Islet precursor cell (in vitro differentiated cells): ENCODE measurements at places on chromosomes 7 and 10.
A peak's percentile ranks its signal among the peaks of the same experiment; 100 is the strongest.

DNA sequence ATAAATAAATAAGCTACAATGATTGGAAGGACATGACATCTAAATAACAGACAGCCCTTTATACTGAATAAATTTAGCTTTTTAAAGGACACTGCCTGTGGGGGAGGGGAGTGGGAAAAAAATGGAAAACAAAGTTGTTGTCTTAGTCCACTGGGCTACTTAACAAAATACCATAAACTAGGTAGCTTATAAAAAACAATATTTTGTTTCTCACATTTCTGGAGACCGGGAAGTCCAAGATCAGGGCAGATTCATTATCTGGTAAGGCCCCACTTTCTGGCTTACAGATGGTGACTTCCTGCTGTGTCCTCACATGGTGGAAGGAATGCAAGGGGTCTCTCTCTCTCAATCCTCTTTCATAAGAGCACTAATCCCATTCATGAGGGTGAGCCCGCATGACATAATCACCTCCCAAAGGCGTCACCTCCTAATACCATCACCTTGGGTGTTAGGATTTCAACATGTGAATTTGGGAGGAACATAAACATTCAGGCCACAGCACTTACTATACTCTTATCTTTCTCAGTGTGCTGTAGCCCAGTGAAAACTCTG is 43.0 kb downstream of the DNAJC12 start:
- no peak for DNase-seq

DNA sequence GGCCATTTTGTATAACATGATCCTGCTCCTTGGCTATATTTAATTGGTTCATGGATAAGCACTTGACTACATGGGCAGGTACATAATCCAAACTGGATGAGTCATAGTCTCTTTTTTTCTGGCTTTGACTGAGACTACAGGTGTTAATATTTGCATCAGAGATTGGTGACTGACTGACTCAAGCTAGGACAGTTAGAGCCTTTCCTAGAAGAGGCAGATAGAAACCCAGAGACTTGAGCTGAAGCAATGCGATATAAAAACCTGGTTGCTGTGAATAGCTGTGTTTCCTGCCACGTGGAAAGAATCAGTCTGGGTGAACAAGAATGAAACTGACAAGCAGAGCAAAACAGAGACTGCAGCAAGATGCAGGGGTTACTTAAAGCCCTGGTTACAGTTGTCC is 81.0 kb downstream of the SAMD9 start:
- DNase-seq, result no peak

DNA sequence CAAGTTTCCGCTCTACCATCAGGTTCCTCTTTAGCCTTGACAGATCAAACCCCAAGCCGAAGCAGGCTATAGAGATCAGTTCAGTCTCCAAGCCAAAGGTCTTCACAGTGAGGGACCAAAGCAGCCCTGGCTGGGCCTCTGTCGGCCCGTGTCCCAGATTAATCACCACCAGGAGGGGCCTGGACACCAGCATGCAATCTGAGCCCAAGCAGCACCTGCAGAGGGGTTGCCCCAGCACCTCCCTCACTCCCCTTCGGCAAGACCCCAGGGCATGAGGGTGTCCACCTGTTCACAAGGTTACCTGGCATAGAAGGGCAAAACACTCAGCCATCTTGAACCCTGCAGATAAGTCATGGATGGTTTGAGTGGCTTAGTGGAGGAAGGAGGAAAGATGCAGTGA is 36.0 kb downstream of the FBXW4 start:
- DNase-seq, result no peak

- DNase-seq, result no peak
Observed at GRCh38 chr10:58590152-58590840, 77.6 kb downstream of the BICC1 start.

DNA sequence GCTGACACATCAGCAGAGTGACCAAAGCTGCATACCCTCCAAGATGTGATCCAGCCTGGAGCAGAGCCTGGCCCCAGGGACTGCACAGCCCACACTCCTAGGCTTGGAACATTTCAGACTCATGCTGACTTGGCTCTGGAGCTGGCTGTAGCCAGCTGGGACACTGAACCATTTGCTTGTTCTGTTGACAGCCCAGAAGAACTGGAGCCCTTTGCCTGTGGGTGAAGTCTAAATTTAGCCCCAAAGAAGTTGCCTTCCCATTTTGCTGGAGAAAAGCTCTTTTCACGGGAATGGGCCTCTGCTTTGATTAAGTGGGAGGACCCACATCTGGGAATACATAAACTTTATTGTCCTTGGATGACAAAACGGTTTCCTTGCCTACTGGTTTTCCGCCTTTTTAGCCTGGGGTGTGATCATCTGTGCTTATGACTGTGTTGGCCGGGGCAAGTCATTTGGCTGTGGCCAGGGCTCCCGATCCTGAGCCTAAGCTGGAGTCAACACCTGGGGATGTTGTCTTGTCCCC is 186.2 kb upstream of the BMPER start:
- DNase-seq, result no peak

DNA sequence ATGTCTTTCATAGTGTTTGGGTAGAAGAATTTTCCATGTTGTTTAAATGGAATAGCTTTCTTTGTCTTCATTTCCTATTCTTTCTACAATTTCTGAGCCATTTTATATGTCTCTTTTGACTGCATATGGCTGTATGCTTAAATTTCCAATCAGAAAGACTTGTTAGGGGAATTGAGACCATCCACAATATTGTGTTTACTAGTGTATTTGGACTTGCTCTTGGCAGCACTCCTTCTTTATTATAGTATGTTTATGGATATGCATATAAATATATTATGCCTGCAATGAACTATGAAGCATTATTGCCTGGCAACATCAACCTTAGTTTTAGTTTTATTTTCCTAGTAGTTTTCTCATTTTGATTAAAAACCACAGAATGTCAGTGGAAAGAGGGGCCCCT is 92.7 kb downstream of the NRG3 start:
- no peak for DNase-seq

DNA sequence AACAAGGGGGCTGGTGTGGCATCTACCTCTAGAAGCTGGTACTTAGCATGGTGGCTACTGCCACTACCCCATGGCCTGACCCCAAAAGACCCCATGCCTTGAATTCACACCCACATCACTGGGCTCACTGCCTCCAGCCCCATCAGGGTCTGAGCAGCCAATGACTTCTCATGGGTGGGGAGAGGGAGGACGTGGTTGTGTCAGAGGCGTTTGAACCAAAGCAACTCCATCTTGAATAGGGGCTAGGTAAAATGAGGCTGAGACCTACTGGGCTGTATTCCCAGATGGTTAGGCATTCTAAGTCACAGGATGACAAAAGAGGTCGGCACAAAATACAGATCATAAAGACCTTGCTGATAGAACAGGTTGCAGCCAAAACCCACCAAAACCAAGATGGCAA is 15.2 kb downstream of the KCP start:
- peak; percentile 20 for DNase-seq

GRCh38 chr7:29316926-29317325 is 122.4 kb downstream of the CHN2 start:
- DNase-seq, result no peak

GRCh38 chr10:25933653-25934608 is at the start of gene MYO3A:
Gene MYO3A (plus strand): TSS chr10:25934229. CDS start chr10:25952111, 17,882 bp downstream.
- DNase-seq, result peak; percentile 78

DNA sequence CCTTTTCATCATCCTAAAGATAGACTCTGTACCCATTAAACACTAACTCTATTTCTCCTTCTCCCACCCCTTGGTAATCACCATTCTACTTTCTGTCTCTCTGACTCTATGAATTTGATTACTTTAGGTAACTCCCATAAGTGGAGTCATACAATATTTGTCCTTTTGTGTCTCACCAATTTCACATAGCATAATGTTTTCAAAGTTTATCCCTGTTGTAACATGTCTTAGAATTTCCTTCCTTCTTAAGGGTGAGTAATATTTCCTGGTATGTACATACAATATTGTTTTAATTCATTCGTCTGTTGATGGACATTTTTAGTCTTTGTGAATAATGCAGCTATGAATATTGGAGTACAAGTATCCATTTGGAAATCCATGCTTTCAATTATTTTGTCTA is 50.9 kb upstream of the CDCA7L start:
- no peak for DNase-seq

GRCh38 chr10:32139223-32140073 is 83.2 kb upstream of the KIF5B start:
- DNase-seq, result peak; percentile 96

GRCh38 chr10:114328874-114329273 is 75.4 kb downstream of the AFAP1L2 start:
- DNase-seq, result peak; percentile 50

DNA sequence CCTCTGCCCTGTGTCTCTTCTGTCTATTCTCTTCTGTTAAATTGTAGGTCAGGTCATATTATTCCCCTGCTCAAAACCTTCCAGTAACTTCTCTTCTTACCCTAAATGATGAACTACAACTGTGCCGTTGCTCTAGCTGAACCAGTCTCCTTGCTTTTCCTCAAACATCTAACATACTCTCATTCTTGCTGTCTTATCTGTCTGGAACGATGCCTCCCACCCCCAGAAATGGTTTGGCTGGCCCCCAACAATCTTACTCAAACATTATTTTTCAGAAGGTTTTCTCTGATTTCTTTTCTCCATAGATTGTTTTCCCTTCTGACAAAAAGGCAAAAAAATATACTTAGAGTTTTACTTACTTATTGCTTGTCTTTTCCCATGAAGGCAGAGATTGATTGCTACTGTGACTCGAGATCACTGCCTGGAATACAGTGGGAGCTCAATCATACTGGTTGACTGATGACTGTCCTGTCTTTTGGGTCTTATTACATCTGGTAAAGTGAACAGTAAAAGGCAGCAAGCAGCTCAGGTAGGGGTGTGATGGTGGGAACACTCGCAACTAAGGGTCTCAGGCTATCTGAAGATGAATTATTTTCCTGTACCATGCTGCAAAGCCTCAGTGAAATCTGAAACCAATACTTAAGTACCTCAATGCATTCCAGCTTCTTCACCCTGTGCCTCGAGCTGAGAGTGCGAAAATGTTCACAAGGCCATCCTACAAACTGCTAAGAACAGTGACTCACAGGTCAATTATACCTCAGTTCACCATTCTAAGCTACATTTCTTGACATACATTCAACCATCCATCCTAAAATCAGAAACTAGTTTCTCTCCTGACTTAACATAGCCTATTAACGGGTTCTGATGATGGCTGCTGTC is 67.6 kb downstream of the DNMBP start:
- DNase-seq, result peak; percentile 68

- no peak for DNase-seq
Observed at GRCh38 chr7:78607099-78607498, 808.5 kb downstream of the PHTF2 start.

DNA sequence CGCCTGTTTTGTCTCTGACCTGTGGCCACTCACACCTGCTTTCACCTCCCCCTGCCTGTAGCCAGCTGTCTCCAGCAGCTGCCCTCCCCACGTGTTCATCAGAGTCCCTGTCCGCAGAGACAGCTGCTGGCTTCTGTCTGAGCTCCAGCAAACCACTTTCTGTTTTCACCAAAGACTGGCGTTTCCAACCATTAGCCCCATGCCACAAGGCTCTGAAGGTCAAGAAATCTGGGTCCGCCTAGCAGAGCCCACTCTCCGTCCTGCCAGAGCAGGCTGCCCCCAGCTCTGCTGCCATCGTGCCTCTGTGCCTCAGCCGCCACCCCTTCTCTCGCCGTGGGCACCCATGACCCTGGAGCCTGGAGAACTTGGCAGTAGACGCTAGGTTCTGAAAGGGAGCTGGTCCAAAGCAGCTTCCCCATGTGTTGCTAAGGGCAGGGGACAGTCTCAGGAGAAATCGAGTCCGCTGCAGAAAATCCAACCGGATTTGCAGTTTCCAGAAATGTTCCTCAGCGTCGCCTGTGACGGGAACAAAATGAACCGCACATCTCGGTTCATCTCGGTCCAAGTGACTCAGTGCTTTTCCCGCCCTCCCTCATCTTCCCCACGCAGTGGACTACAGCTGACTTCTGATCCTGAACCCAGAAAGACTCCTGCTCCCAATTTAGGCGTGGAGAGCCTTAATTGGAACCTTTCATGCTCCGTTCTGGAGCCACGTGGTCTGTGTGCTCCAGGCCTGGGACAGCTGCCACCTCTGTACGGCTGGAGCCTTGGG is 28.0 kb downstream of the TMEM120A start:
- no peak for DNase-seq

DNA sequence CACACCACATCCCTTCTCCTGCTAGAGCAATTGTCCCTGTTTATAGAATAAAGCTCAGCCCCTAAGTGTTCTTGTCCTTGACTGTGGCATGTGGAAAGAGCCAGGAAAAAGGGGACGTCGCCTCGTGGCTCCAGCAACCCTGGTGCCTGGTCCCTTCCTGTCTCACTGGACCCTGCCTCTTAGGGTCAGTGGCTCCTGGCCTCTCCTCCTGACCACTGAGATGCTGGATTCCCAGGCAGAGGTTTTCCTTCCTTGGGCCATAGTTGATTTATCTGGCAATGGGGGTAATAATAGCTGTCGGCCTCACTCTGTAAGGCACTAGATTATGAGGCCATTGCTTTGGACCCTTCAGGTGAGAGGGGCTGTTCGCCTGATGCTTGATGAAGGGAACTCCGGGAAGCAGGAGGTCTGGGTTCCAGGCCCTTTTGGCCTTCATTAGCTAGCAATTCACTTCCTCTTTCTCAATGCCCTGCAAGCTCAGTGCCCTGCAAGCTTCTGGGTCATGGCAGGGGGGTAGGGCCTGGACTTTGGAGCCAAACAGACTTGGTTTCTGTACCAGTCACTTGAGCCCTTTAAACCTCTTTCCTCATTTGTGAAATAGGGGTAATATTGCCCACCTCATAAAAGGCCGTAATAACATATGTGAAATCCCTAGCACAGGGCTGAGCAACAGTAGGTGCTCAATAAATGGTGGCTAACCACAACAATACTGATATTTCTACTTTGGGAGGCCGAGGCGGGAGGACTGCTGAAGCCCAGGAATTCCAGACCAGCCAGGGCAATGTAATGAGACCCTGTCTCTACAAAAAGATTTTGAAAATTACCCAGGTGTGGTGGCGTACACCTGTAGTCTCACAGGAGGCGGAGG is 1.1 kb downstream of the ASL start:
- DNase-seq, result no peak

DNA sequence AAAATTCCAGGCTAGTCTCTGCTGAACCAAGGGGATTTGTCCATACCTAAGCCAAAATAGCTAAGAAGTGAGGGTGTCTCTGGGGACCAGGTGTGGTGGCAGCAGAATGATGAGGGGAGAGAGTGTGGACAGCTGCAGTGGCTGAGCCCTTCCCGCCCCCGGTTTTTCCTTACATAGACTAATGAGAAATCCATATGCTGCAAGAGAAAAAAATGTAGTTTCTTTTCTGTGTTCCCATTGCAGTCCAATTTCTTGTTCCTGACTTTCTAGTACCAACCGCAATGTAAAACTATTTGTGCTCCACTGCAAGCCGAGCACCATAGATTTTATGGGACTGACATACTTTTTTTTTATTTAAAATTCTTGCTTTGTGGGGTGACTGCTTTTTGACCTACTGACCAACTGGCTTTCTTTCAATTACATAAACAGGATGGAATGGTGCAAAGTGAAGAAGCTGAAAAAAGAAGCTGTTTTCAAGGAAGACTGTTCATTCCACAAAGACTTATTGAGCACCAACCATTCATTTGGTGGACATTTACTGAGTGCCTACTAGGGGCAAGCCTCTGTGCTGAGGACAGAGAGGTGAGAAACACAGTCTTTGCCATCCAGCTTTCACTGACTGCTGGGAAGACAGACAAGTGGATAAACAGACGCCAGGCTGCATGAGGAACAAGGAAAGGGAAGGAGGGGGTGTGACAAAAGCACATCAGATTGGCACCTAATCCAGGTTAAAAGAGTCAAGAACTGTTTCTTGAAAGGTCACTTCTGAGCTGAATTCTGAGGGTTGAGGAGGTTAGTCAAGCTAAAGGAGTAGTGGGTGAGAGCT is 9.8 kb downstream of the CEP41 start:
- DNase-seq, result no peak
